ENCODE measurements at places on chromosomes 2 and 18.

DNA sequence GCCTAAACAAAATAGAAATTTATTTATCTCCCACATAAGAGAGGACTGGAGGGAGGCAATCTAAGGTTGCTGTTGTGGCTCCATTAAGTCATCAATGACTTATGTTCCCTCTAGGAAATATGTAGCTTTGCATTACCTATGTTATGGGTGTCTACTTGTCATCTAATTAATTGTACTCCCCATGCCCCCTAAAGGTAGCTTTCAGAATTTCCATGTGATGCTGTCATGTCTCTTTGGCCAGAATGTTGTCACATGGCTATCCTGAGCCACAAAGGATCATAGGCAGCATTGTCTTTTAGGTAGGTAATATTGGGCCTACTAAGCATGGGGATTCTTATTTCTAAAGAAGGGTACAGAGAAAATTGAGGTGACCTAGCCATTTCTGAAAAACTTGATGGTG, 935.6 kb upstream of the FANCL start:
- DNase-seq: no peak

- DNase-seq: no peak
These were observed 118.4 kb downstream of the TSN start for GRCh38 chr2:121873864-121874263.

DNA sequence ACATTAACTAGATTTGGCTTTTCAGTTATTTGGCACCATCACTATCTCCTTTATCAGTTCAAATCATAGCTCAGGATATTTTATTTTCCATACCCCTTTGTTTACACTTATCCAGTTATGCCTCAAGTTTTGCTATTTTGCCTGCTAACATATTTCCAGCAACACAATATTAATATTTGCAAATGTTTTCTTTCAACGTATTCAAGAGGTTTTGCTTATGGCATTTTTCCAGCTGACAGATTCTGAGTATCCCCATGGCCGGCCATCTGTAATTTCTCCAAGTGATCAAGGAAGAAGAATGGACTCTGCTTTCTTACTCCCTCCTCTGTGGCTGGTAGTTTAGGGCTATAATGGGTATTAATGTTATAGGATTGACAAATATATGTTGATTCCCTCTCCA, 49.4 kb downstream of the RND3 start:
- DNase-seq: no peak

DNA sequence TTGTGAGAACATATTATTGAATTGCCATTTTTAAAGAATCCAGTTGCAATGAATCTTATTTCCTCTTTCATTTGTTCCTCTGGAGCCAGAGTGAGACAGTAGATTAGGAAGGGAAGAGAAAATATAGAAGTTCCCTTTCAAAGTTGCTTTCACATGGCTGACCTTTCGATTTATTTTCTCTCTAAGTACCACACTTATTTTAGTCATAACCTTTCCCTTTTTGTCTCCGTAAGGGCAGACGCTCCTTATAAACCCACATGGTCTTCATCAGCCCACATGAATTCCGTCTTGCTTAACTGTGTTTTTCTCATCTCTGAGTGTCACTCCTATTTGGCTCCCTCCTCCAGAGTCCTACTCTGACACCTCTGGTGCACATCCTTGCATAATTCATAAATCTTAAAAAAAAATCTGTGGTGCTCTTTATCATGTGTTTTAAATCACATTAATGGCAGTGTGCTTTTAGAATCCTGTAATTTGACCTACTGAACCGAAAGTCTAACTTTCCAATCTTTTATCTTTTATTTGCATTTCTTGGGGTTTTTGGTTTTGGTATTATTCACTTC, 38.5 kb upstream of the ZNF396 start:
- no peak for DNase-seq

GRCh38 chr2:132477436-132477835, 60.8 kb downstream of the GPR39 start:
- DNase-seq: no peak

DNA sequence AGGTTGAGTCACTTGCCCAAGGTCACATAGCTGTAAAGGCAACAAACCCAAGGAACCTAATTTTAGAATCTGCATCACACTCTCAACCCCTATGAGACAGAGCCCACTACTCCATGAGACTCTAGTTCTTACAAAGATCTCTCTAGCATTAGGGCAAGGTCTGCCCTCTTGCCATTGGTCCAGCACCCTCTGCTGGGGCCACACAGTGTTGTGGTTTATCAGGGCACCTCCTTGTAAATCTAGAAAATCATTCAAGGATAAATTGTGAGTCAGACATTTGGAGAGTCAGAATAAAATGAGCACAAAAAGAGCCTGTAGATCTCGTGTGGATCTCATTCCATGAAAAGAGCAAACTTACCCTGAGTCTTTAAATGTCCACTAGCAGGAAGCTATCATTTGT, 91.2 kb downstream of the SLC8A1 start:
- no peak for DNase-seq

DNA sequence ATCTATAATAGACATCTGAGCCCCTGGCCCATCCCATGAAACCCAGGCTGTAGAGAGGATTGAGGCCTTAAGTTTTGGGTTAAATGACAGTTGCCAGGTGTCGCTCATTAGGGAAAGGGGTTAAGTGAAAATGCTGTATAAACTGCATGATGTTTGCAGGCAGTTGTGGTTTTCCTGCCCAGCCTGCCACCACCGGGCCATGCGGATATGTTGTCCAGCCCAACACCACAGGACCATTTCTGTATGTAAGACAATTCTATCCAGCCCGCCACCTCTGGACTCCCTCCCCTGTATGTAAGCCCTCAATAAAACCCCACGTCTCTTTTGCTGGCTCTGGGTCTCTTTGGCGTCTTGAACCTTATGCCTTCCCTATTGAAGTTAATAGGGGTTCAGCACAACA, 110.7 kb downstream of the XRCC5 start:
- DNase-seq: no peak

DNA sequence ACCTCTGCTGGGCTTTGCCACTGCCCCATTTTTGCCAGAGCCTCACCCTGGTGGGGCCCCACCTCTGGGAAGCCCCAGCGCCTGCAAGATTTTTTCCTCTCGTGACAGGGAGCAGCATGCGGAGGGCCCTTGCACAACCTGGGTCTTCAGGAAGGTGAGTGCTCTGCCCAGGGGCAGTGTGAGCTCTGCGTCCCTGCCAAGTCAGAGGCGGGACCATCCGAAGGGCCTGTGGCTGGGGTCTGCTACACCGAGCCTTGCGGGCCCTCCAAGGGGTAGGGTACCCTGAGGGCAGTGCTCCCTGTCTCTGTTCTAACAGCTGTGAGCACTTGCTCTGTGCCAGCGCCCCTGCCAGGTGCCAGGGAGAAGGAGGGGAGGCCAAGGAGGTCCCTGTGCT, 5.8 kb upstream of the ODC1 start:
- DNase-seq: no peak

DNA sequence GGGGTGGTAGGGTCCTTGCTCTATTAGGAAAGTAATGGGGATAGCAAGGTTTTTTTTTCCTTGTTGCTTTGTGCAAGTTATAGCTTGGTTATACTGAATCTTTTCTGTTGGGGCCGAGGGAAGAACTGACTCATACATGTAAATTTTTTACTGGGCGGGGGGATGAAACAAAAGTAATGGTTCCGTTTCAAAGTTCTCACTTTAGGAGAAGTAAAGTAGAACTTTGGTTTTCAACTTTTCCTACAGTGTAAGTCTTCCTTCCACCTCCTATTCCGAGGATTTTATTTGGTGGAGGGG, 1.1 kb downstream of the AFTPH start:
- no peak for DNase-seq

DNA sequence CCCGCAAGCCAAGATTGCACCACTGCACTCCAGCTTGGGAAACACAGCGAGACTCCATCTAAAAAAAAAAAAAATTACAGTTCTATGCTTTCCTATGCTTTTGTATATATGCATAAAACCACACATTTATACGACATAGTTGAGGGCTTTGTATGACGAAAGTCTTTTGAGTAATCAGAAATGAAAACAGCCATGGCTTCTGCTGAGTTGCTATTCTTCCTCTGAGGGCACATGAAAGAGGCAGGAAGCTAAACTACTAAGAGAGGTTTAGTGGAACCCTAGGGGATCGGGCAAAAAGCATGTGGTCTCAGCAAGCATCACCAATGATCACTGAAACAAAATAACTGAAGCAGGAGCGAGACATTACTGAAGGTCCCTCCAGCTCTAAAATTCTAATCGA, 99.6 kb downstream of the ZAP70 start:
- DNase-seq: no peak

GRCh38 chr18:77069931-77070330, 62.7 kb downstream of the MBP start:
- DNase-seq: no peak

DNA sequence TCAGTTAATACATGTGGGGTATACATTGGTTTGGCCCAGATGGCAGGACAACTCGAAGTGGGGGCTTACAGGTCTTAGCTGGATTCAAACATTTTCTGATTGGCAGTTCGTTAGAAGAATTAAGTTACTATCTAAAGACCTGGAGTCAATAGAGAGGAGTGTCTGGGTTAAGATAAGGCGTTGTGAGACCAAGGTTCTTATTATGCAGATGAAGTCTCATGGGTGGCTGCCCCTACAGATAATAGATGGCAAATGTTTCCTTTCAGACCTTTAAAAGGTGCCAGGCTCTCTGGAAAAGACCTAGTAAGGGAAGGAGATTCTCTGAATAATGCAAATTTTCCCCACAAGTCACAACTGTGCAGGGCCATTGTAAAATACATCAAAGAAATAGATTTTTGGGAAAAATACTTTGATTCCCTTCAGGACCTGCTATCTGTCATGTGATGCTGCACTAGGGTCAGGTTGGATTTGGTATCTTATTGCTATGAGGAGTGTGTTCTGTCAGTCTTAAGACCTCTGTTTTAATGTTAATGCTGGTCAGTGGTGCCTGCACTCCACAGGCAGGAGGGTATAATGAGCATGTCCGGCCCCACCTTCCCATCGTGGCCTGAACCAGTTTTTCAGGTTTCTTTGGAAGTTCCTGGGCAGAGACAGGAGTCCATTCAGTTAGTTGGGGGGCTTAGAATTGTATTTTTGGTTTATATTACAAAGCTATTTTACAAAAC, 14.3 kb upstream of the MC5R start:
- no peak for DNase-seq

GRCh38 chr2:99793022-99793421, 303.2 kb upstream of the REV1 start:
- no peak for DNase-seq

DNA sequence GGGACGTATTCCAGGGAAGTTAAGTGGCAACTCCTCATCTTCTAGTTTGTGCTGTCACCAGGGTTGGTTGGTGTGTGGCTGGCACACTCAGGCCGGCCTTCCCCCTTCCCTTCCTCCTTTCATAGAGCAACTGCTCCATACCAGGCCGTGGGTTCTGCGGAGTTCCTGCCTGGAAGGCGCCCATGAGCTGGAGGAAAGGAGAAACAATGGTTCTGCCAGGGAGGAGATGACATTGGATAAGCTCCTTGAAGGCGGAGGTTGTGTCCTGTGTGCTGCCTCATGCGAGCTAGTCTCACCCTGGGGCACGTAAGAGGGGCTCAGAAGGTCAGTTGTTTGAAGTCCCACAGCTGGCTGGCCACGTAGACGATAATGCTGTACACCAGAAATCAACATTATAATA, 19.2 kb downstream of the ASAP2 start:
- no peak for DNase-seq

GRCh38 chr18:54261894-54262293, 7.4 kb upstream of the POLI start:
- no peak for DNase-seq

DNA sequence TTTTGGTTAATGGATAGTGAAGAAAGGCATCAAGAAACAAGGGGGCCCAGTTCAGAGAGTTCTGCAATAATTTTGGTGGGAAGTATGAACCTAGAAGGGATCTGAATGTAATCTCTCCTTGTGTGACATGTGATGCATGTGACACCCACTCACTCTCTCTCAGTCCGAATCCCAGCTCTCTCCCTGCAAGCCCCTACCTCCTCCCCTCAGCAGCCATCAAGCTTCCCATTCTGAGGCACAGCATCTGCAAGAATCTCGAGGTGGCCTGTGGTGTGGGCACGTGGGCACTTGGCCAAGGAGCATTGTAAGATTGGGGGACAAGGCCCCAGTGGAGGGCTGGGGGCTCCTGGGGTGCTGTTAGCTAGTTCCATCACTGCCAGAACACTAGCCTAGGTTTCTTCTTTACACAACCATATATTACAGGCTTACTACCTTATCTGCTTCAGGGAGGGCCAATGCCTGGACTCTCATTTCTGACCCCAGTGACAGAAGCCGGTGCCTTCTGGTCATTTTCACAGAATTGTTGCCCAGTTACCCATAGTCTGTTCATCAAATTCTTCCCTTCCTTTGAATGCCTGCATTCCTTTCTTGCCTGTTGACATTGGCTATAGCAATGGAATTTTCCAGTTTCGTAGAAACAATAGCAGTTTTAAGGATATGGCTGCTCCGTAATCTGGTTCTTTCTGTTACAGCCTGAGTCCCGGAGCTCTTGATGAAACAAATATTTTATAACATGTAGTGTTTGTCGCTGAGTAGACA, 13.3 kb upstream of the LCLAT1 start:
- DNase-seq: no peak

DNA sequence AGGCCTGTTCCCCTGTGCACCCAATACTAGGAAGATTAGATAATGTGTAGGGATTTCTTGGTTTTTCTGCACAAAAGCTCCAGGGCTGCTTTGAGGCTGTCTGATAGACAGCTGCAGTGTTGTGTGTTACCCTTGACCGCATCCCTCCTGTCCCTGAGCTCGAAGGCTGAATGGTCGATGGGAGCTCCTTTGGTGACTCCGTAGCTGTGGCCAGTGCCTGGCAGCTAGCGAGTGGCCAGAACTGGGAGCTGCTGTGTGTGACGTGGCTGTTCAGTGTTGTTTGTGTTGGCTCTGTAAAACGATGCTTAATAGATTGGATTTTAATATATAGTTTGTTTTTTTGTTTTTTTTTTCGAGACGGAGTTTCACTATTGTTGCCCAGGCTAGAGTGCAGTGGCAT, 170.0 kb downstream of the AGAP1 start:
- DNase-seq: no peak

- DNase-seq: no peak
These were observed 2.3 kb upstream of the PLEK start for GRCh38 chr2:68362749-68363148.

DNA sequence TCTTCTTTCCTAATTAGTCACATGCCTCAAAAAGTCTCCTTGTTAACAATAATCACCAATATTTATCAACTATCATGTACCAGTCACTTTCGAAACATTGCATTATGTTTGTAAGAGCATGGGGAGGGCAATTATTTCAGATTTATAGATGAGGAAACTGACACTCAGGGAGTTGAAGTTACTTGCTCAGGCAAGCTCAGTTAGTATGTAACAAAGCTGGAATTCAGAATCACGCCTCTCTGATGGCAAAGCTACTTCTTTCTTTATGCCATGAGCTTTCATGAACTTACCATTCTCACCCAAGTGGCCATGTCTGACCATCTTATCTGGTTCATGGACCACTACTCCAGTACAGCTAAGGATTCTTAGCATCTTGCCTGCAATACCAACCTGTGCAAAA, 183.4 kb upstream of the TANK start:
- DNase-seq: no peak
